ENCODE measurements at places on chromosomes 1 and 21.

GRCh38 chr1:57401671-57402070 lies 22.2 kb downstream of the DAB1 start:
- DNase-seq = no peak

DNA sequence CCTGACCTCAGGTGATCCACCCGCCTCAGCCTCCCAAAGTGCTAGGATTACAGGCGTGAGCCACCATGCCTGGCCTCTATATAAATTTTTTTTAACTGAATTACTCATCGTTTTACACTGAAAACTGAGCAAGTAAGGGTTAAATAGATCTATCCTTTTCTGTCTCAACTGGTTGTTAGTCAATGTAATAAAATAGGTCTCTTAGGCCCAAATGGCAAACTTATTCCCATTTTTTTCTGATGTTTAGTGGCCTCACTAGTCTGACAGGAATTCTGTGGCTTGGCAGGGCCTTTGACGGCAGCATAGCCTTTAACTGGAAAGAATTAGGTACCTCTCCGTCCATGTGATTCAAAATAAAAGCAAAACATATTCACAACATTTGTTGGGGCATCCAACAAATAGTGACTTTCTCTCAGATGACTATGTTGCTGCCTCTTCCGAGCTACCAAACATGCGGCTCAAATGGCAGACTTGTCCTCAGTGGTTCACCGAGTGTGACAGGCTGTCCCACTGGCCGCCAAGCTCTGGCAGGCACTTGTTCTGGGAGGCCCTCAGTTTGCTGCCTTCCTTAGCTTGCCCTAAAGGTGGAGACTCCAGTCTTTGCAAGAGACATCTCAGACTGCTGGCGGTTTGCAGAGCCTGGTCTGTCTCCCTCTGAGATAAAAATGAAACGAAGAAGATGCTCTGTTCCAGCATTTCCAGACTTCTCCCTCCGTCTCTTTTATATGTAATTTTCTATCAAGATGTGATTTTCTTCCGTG lies 17.4 kb downstream of the ATP1A4 start:
- no peak for DNase-seq

DNA sequence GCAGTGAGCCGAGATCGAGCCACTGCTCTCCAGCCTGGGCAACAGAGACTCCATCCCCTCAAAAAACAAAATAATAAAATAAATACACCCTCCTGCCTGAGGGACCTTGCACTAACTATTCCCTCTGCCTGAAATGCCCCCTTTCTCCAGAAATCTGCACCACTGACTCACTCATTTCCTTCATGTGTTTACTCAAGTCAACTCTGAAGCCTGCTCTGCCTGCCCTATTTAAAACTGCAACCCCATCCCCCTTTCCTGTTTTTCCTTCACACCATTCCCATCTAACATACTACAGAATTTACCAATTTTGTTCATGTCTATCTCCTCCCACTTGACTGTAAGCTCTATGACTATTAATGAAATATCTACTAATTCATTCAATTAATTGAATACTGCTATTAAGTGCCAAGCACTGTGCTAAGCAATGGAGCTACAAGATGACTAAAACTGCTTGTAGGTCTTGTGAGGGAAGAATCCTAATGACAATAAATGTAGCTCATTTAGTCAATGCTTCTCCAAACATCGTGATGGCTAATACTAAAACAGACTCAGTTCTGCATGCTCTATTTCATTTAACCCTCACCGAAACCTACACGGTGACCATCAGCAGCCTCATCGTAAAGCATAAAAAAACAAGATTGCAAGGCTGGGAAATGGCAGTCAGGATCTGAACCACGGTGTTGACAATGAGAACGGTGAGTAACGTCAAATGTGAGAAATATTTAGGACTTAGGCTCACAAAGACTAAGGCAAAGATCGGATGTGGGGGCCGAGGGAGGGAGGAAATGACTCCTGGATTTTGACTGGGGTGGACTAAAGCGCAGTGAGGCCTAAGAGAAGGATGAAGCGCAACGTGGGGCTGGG lies 749 bp upstream of the TMEM39B start:
- DNase-seq = no peak

GRCh38 chr1:21687081-21687529 lies 17.9 kb upstream of the RAP1GAP start:
- no peak for DNase-seq

- DNase-seq = no peak
Observed at GRCh38 chr1:243844186-243844585, 5.9 kb downstream of the AKT3 start.

DNA sequence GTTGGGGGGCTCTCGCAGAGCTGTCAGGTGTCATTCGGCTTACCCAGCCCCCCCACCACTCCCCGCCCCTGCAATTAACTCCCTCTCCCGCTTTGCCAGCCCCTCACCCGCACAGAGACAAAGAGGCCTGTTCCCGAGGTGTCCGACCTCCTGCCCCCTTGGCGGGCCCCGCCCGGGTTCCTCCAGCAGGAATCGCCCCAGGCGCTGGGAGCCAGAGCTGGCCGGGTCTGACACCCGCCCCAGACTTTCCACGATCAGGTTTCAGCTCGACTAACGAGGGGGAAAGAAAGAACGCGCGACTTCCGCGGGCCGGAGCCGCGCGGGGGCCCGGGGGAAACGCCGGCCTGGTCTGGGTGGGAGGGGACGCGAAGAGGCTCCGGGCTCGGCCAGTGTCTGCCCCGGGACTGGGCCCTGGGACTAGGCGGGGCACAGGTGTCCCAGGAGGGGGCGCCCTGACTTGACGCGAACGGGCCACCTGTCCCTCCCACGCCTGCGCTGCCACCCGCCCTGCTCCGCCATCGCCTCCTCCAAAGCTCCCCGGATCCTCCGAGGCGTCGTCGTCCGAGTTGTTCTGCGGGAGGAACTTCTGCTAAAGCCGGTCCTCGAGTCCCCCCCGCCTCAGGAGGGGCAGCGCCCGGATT lies 36.4 kb upstream of the HHAT start:
- DNase-seq = peak; percentile 5

GRCh38 chr1:175477248-175477647 lies 266.1 kb downstream of the TNR start:
- DNase-seq = no peak

GRCh38 chr1:229411434-229412055 lies 22.3 kb downstream of the ACTA1 start:
- no peak for DNase-seq

- no peak for DNase-seq
Observed at GRCh38 chr1:212635141-212635631, 26.6 kb downstream of the ATF3 start.

- DNase-seq = no peak
Observed at GRCh38 chr21:32611471-32611997, 643 bp downstream of the CFAP298 start.

DNA sequence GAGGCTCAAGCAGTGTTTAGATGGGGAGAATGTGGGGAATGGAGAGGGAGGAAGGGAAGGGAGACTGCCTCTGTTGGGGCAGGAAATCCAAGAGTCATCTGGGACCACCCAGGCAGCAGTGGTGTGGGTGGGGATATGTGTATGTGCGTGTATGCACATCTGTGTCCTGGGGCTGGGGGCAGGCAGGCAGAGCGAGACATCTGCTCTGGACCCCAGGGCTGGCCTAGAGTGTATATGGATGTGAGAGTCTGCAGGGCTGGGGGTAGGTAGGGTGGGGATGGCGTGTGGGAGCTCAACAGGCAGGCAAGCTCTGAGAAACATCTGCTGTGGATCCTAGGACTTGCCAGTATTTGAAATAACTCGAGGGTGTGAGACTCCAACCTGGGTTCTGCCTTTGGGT lies 3.5 kb downstream of the PTCH2 start:
- DNase-seq = no peak

DNA sequence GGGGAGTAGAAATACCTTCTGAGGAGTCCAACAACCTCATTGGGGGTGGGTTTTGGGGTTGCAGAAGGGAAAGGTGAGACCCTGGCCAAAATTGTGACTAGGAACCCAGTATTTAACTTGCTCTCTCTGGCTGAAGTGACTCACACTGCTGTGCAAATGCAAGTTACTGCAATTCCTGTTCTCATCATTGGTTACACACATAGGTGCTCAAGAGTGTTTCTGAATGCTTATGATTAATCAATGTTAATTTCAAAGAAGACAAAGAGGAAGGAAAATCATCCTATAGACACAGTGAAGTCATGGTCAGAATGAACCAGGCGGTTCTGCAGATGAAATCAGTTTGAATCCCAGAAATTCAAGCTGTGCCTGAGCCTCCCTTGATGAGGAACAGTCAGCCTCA lies 3.1 kb downstream of the ASCL5 start:
- DNase-seq = no peak

GRCh38 chr1:52533713-52534112 lies 19.2 kb downstream of the TUT4 start:
- DNase-seq = no peak

DNA sequence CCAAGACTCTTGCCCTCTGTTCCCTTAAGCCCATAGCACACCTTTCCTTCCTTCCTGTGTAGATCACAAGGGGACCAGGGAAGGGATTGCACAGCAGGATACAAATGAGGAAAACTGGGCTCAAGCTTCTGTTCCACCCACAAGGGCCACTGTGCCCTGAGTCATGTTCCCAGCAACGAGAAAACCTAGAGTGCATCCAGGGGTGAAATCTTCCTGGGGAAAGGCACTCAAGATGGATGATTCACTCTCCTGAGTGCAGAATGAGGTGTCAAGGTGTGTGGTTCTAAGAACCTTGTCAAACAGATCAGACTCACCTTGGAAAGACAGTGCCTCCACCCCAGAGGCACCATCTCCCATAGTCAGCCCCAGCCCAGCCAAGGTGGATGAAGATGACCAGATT lies 40.7 kb upstream of the EYA3 start:
- no peak for DNase-seq

DNA sequence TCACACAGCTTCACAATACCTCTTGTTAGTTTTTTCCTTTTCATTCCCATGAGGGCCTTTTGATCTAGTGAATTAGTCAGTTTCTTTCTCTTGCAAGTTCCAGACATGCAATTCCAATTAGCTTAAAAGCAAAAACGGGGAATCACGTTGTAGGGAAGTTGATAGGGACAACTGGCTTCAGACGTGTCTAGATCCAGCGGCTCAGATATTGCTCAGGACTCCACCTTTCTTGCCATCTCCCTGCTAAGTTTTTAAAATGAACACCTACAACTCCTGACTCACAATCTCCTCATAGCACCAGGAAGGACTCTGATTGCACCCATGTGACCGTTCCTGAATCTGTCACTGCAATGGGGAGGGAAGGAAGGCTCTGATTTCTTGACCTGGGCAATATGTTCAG lies 63.8 kb upstream of the ARHGAP29 start:
- DNase-seq = no peak

Measured in CD4-positive, alpha-beta T cell treated with Interferon gamma for 1 hour (primary cell).